ENCODE measurements at places on chromosomes 16 and 17.

- no peak for DNase-seq
Measured at GRCh38 chr17:10879190-10879836, 41.4 kb upstream of the PIRT start.

DNA sequence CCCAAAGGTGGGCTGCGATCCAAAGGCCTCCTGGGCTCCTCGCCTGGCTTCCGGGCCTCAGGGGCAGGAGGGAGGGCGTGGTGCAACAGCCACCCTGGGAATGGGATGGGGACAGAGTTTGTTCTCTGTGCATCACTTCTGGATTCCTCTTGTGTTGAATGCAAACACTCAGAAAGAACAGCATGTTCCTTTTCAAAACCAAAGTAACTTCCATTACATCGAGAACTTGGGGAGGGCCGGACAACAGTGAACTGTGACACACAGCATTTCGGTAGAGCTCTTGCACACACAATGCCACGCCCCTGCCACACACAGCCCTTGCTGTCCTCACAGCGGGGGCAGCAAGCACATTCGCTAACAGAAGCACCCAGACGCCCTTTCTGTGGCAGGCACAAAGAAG, 36.1 kb upstream of the FASN start:
- DNase-seq: no peak

GRCh38 chr17:32298721-32299579, 33.3 kb downstream of the RHBDL3 start:
- no peak for DNase-seq

GRCh38 chr16:52066962-52067361, 480.0 kb downstream of the TOX3 start:
- DNase-seq: no peak

GRCh38 chr16:825341-826061, 25.0 kb upstream of the GNG13 start:
- no peak for DNase-seq

- no peak for DNase-seq
Measured at GRCh38 chr17:72274614-72275013, 153.8 kb downstream of the SOX9 start.

DNA sequence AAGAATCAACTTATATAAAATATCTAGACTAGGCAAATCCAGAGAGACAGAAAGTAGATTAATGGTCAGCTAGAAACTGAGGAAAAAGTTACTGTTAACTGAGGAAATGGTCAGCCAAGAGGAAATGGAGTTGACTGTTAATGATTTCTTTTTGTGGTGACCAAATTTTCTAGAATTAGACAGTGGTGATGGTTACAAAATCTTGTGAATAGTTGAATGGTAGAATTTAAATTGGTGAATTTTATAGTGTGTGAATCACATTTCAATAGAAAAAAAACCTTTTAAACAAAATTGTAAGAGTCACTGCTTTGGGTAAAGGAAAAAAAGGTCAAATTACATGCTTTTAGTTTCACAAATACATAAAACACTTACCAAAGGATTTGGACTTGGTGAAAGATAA, 30.0 kb downstream of the APPBP2 start:
- DNase-seq: no peak

GRCh38 chr17:1002412-1002753, 5.5 kb downstream of the TIMM22 start:
- DNase-seq: no peak

DNA sequence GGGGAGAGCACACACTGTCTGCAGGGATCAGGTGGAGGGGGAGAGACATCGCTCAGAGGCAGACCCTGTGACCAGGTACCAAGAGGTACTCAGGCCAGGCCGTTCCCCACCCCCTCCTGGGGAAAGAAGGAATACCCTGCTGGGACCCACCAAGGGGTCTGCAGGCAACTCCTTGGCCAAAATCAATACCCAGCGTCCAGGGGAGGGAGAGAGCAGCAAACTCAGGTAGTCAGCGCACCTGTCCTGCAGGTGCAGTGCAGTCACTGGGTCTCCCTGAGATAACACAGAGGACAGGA, 57.5 kb upstream of the DOC2B start:
- DNase-seq: no peak

DNA sequence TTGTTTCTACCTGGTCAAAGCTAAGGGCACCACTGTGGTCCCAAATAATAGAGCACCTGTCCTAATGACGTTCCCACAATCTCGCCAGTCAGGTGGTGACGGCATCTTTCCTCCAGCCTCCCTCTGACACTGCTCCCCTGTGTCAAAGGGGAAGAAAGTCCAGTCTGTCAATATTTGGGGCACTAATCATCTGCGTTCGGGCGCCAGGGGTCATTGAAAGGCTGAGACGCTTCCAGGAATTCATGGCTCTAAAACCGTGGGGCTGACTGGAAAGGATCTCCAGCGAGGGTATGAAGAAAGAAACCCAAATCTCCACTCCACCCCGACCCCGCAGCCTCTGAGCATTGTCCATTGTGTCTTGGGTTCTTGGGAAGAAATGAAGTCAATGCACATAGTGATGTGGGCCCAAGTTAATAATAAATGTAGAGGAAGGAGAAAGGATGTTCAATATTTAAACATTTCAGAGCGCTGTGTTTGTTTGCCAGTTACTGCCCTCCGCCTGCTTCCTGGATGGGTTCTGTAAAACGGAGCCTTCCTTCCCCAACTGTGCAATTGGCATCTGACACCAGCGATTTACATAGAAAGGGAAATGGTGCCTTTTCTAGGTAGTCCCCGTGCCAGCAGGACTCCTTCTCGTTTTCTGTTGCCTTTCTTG, 103.2 kb downstream of the SOCS1 start:
- no peak for DNase-seq

GRCh38 chr17:51121620-51122472, 1.2 kb upstream of the SPAG9 start:
- DNase-seq: peak; percentile 58

GRCh38 chr17:74971842-74972106, 785 bp downstream of the HID1 start:
- DNase-seq: no peak

DNA sequence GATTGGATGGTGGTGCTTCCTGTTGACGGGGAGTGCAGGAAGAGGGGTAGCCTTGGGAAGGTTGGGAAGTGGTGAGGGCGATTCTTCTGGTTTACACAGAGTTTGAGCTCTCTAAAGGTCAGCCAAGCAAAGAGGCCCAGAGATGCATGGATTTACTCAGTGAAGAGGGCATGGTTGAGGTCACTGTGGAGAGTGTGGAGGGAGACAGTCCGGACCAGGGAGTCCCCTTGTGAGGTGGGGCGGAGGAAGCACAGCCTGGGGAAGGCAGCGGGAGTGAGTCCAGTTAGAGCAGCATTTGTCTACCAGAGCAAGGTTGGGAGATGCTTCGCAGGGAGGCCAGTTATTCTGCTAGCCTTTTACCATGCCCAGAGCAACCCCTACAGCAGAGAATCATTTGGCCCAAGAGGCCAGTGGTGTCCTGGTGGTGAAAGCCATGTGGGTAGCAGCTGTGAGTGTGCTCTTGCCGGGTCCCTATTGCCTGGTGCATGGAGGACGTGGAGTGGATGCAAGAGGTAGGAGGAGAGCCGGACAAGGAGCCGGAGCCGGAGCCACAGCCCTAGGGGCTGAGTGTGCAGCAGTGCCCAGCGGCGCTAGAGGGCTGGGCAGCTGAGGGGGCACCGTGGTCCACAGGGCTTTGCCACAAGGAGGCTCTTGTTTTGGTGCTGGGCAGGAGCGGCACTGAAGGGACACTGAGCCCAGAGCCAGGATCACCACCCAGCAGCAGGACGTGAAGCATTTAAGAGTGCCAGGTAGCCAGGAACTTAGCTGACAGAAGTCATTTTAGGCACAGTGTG, 27.7 kb downstream of the PRMT7 start:
- no peak for DNase-seq
